Thymus (tissue), 14 donors: ENCODE measurements at places on chromosomes 12 and 14.
A peak's percentile ranks its signal among the peaks of the same experiment; 100 is the strongest.

- no peak for DNase-seq
These were observed 96.9 kb downstream of the SYNE3 start for GRCh38 chr14:95419569-95419968.

- DNase-seq, result peak; percentile 18
These were observed 693 bp downstream of the MAP3K9 start for GRCh38 chr14:70808416-70809224.

GRCh38 chr12:94731733-94732360 lies 81.5 kb upstream of the TMCC3 start:
- DNase-seq, result no peak

GRCh38 chr14:104805941-104806624 lies 5.2 kb downstream of the ZBTB42 start:
- no peak for DNase-seq

DNA sequence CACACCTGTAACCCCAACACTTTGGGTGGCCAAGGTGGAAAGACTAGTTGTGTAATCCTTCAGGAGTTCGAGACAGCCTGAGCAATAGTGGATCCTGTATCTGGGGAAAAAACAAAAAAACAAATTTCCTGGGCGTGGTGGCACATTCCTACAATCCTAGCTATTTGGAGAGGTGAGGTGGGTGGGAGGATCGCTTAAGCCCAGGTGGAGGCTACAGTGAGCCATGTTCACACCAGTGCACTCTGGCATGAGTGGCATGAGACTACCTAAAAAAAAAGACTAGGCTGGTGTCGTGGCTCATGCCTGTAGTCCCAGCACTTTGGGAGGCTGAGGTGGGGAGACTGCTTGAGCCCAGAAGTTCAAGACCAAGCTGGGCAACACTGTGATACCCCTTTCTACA lies 17.2 kb downstream of the PTGES3 start:
- no peak for DNase-seq

DNA sequence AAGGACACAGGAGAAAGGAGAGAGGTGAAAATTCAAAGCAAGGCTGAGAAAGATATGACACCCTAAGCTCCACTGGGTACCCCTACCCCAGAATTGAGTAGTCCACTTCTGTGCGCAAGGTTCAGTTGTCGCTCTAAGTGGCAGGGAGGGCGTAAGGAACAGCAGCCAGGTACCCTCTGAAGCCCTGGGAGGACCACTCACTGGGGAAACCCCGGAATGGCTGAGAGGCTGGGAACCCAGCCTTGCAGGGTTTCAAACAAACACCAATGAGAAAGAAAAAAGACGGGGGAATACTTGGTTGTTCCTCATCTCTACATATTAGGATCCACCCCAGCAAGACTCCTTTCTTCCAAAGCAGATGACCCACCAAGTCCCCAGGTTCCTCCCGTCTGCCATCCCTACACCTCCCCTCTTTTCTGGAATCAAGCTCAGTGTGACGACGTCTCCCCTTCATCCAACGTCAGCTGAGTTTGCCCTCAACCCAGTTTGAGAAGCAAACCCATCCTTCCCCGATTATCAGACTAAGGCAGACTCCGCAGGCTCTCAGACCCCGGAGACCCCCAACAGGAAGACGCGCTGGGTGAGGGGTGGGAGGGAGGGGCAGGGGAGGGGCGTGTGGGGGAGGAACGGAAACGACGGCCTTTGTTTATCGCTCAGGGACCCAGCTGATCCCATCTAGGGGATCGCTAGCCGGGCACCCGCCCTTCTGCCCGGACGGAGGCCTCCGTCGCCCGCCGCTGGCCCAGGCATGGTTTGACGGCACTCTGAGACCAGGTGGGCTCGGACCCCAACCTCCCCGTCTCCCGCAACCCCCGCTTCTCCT lies 795 bp downstream of the LMBR1L start:
- no peak for DNase-seq

DNA sequence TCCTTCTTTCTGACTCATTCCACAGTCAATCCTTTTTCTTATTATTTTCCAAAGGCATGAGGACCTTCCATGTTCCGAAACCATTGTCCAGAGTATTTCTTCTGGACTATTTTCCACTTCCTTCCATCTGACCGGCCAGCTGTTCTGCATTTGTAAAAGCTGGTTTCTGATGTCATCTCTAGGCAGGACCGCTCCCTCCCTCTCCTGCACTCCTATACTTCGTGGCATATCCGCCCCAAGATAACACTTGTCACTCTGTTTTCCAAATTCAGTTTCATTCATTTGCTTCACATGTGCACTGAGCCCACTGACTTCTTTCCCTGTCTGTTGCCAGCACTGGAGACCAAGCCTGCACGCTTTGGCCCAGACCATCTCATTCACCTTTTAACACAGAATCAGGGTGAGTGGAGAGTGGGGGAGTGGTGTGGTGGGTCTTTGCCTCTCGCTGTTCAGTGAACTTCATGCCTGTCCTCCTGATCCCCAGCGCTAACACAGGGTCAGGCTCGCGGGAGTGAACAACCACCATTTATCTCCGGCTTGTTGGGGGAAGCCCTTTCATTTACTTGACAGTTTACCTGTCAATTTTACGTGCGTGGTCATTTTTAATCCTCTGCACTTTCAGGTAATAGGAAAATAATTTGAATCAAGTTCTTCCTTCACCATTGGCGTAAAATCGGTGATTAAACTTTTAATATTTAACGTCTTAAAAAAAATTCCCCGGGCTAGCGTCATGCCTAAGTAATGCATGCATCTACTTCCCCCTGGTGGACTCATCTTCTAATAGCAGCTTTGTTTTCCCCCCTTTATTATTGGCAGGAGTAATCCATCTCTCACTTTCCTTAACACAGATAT lies 52.5 kb downstream of the C12orf75 start:
- peak; percentile 30 for DNase-seq

DNA sequence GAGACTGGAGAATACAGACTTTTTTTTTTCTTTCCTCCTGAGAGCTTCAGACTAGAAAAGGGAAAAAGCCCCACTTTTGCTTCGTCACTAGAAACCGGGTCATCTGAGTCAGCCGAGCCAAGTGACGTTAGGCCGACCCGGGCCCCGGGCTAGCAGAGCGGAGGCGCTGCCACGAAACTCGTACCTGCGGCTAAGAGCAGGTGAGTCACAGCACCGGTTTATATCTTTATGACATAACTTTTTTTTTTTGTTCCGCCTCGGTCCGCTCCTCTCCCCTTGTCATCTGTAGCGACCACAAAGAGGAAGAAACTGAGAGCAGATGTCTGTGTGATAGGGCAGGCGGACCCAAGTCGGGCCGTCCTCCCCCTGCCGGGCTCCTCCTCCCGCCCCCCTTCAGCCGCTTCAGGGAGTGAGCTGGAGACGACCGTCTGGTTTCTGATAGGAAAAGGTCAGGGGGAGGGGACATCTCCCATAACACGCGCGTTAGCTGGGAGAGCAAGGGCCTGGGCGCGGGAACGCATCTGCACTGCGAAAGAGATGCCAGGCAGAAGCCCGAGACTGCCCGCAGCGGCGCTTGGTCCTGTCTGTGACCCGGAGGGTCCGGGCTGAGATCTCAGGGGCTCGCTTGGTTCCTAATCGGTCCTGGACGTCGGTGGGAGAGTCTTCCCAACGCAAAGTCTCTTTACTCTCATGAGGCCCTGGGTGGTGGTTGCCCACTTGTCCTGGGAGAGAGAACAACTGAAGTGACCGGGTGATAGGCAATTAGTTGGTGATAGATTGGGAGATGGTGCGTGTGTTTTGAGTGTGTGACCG lies 586 bp downstream of the TTC6 start:
- no peak for DNase-seq

GRCh38 chr12:93702707-93703315 lies 25.6 kb downstream of the CRADD start:
- DNase-seq, result no peak

- no peak for DNase-seq
These were observed 17.3 kb downstream of the IRF2BPL start for GRCh38 chr14:77011245-77011644.

DNA sequence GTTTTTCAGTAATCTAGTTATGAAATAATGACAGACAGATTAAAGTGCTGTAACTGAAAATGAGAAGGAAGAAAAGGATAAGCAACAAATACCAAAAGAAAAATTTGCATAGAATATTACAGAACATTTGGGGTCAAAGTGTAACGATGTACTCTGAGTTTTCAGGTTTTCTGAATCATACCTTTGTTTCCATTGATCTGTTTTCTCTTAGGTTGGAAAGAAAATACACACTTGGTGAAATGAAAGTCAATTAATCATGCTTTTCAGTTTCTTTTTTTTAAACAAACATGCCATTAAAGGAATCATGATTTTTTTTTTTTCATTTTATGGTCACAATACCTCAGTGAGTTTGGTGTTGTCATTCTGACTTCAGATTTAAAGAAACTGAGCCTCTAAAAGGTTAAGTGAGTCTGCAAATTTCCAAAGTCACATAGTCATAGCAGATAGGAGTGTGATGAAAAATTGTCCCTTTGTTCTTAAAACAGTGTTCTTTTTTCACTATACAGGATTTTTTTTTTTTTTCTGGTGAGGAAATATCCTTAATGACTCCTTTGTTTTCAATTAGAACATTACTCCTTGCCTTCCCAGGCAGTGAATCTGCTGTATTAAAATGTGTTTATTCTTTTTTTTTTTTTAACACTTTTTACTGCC lies 35.9 kb upstream of the PZP start:
- no peak for DNase-seq

DNA sequence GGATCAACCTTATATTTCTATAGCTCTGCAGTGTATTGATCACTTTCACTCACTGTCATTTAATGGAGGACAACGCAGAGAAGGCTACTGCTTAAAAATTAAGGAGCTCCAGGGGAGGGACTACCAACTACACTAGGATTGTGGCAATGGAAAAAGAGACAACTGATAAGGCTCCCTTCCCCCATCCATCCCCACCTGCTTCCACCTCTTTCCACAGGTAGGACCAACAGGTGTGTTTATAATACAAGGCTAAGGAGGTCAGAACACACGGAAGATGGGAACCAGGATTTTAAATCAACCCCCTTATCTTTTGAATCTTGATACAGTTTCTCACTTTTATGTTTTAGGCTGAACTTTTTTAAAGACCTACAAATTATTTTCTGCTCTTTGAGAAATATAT lies 90.8 kb downstream of the STAB2 start:
- DNase-seq, result no peak

- DNase-seq, result no peak
These were observed 1011.8 kb downstream of the TMEM121 start for GRCh38 chr14:106538201-106538600.

DNA sequence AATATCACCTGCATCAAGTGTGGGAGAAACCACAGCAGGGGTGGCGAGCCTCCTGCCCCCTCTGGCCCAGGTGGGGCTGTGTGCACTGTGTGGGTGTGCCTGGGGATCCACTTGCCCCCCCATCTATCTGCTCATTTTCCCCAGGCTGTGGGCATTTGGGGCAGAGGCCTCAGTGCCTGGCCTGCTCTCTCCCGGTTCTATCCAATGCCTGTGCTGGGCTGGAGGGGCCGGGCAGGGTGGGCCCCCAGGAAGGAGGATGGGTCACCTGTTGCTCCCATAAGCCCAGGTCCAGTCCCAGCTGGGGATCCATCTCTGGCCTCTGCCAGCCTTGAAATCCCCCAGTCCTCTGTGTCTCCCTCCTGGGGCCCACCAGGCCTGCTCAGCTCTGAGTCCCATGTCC lies 105.6 kb downstream of the TMEM121 start:
- DNase-seq, result no peak

DNA sequence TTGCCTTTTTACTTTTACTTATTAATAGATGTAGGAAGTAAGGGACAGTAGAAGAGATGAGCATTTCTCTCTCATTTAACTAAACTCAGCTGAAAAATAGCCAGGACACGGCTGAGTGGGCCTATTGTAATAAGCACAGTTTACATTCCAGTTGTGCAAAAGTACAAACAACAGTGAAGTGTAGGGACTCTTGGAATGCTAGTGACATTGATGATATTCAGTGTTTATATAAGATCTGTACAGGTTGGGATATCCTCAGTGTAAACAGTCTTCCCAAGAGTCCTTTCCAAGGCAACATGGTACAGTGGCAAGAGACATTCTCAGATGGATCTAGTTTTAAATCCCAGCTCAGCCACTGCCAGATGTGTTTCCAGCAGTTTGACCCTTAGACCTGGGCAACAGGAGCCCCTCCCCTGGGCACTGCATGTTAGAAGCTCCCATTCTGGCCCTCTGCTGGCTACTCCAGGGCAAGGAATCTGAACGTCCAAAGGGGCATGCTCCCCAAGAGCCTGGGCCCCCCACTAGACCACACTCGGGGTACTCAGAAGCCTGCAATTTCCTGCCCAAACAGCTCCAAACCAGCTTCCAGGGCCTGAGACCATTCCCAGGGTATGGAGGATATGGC lies 55.3 kb downstream of the STAB2 start:
- no peak for DNase-seq

- DNase-seq, result no peak
These were observed 149.1 kb upstream of the ATP2B1 start for GRCh38 chr12:89857652-89858274.

DNA sequence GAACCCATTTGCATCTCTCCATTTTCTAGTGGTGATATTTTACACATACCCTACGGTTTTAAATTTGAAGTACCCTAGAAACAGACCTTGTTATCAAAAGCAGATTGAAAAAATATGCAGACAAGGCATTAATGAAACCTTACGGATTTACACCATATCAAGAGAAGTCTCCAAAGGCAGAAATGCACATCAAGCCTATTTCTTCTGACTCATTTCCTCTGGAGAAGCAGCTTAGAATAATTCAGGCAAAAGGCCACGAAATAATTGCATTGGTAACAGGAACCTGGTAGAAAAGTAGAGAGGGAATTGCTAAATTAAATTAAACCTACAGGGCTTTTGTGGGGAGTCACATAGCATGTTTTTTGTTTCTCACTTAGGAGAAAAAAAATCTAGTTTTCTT lies 34.7 kb downstream of the KICS2 start:
- no peak for DNase-seq

- DNase-seq, result no peak
These were observed 22.5 kb downstream of the E2F7 start for GRCh38 chr12:77042833-77043232.

- DNase-seq, result no peak
These were observed 349.2 kb upstream of the LMO3 start for GRCh38 chr12:16955083-16955657.

DNA sequence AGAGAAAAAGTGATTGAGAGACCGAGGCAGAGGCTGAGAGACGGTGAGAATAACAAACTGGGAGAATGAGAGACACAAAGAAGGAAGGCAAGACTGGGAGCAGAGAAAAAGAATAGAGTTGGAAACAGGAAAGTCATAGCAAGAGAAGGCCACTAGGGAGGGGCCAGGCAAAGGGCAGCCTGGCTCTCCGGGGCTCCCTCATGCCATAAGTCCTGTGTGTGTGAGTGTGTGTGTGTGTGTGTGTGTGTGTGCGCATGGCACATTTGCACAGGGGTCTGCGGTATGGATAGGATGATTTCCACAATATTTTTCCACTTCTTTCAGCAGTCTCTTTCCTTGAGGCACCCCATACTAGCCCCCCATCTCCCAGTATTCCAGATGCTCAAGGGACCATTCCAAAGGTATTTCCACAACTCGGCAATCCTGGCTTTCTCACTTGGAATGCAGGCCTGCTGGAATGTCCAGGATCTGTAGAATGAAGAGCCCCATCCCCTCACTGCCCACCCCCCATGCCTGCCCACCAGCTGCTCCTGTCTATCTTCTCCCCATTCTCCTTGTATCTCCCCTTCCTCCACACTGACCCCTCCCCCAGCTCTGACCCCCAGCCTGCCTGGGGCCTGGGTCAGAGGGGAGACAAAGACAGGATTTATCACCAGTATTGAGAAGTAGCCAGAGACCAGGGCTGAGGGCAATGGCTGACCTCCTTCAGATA lies 9.0 kb downstream of the GPR84 start:
- no peak for DNase-seq

GRCh38 chr12:27896419-27896990 lies 76.0 kb downstream of the PTHLH start:
- DNase-seq, result no peak

GRCh38 chr12:67450441-67450840 lies 181.3 kb downstream of the CAND1 start:
- DNase-seq, result no peak

- no peak for DNase-seq
These were observed 1.3 kb upstream of the GNG2 start for GRCh38 chr14:51859131-51859530.
